ENCODE measurements at places on chromosomes 6 and 20.
A peak's percentile ranks its signal among the peaks of the same experiment; 100 is the strongest.

- DNase-seq = peak; percentile 27
Observed at GRCh38 chr6:96898241-96898851, 655 bp upstream of the NDUFAF4 start.

DNA sequence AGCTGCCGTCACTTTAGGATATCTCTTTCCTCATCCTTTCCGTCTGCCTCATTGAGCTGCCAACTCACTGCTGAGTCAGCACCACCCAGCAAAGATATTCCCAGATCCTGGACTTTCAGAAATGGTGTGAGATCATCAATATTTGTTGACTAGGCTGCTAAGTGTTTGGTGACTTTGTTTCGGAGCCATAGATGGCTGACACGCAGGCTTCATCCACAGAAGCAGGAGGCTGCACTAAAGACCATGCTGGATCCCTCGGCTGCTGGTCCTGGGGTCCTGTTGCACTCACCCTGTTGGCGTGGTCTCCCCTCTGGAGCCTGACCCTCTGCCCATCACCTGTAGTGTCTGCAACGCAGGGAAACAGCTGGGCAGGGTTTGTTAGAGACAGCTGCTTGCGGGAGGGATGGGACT, 96.5 kb downstream of the ERMARD start:
- DNase-seq = no peak

DNA sequence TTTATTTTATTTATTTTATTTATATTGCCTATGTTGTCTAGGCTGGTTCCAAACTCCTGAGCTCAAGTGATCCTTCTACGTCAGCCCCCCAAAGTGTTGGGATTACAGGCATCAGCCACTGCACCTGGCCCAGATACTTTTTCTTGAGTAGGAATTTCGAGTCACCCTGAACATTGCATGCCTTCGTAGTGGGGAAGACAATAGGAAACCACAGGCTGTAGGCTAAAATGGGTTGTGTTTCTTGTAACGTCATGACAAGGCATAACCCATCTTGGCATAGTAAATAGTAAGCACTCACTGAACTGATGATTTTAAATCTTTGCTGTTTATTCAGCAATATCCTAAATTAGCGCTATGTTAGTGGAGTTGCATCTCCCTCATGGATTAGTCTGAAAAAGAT, 34.9 kb downstream of the PTPN1 start:
- DNase-seq = no peak

DNA sequence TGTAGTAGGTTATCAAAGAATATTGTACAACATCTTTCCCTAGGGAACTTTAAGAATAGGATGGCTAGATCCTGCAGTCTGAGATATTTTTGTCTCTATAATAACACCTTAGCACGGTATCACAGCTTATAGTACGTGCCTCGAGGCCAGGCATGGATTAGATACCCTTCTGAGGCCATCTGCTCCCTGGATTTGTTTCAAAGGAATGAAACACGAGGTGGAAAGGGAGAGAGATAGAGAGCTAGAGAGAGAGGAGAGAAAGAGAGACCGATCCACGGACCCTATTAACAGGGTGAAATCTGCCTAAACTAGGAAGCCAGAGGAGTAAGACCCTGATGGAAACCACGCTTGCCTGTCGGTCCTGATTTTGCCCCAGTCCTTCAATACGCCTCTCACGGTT, 92.5 kb downstream of the CD83 start:
- no peak for DNase-seq

DNA sequence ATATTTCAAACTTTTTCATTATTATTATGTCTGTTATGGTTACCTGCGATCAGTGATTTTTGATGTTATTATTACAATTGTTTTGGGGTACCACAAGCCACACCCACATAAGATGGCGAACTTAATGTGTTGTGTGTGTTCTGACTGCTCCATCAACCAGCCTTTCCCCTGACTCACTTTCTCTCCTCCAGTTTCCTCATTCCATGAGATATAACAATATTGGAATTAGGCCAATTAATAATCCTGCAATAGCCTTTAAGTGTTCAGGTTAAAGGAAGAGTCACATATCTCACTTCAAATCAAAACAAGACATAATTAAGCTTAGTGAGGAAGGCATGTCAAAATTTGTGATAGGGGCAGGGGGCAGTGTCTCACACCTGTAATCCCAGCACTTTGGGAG, 16.3 kb upstream of the POPDC3 start:
- DNase-seq = no peak

DNA sequence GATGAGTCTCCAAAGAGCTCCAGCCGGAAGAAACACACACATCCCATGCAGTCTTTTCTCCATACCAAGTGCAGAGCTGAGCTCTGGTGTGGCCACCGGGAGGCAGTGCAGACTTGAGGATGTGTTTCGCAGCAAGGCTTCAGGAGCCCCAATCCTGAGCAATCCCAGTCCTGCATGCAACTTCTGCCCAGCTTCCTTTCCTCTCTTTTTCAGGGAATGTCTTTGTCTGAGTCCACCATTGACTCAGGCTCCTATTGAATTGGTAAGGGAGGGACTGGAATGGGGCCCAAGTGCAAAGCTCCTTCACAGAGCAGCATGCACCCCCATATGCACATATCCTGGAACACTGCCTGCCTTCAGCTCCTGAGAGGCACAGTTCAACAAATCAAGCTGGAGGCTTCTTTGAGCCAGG, 50.5 kb upstream of the ASIP start:
- peak; percentile 89 for DNase-seq

GRCh38 chr20:32834972-32835371, 15.2 kb downstream of the MAPRE1 start:
- DNase-seq = no peak

DNA sequence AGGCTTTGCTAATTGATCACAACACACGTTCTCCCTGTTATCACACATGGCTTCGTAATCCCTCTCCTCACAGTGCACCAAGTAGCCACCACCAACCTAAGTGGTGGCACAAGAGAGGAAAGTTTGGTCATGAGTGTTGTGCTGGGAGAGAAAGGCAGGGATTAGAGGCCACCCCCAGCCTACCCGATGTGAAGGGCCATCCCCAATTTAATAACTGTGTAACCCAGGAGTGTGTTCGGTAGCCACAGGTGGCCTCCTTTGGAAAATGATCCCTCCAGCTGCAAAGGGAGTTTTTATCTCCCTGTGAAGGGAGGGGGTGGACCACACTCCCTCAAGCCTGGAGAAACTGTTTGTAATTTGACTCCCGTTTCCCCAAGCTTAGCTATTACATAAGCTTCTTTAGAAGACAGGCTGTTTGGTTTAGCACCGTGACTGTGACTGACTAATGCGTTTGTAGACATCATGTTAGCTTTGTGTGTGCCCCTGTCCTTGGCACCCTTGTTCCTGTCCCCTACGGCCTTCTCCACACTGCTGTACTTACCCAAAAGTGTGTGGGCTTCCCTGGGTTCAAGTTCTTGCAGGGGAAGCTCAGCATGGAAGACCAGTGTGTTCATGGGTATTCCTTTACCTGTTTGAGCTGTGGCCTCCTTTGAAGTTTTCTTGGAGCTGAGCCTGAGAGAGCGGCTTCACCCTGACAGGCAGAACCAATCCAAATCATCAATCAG, 20.6 kb downstream of the PPP1R16B start:
- DNase-seq = peak; percentile 24

DNA sequence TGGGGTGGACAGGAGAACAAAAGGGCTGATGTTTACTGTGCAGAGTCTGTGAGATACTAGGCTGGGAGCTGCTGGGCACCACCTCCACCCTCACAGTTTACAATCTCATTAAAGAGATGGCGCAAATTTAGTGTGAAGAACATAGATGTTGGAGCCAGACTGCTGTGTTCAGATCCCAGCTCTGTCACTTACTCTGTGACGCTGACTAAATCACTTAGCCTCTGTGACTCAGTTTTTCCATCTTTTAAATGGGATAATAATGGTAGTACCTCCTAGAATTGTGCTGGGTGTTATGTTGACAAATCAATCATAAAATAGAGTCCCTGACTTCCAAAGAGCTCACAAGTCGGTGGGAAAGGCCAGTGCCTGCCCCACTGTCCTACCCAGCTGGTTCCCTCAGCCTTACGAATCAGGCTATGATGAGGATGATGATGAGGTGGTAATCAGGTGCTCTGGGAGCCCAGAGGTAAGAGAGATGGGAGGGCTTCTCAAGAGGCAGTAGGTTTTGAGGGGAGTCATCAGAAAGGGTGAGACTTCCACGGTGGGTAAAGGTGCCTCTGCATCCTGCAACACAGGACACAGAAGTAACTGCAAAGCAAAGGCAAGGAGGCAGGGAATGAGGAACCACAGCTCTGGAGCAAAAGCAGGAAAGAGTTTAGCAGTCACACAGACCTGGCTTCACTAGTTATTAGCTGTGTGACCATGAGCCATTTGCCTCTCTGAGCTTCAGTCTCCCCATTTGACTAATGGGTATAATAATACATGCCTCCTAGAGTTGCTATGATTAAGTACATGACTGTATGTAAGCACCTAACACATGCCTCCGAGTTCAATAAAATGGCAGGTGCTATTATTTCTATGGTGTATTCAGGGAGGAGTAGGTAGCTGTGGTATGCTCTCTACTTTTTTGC, 8.9 kb downstream of the FYN start:
- DNase-seq = no peak

Measured in AG10803 (cell line).